ENCODE measurements at places on chromosomes 3 and 15. TPM values are rescaled to one million over a fixed set of nuclear protein-coding genes. Genes with fewer than 3 reads are reported as not detected.

Gene LRRC49
- total RNA-seq, result 4.9 TPM

Gene CDCP1
- 0.48 TPM for total RNA-seq

Gene ABI3BP
- 166 TPM for total RNA-seq

Gene OCA2
- total RNA-seq, result 3.3 TPM

Gene CYFIP1
- 101 TPM for total RNA-seq

Gene C3orf49
- not detected for total RNA-seq

Gene RYR3
- total RNA-seq, result 0.21 TPM

Gene PCOLCE2
- total RNA-seq, result 9.3 TPM

Measured in chondrocyte (in vitro differentiated cells).